Hypothalamus (tissue), 51 donors: ENCODE measurements at places on chromosomes 5 and 9.

GRCh38 chr5:103890313-103890712, 327.7 kb upstream of the NUDT12 start:
- DNase-seq = no peak

DNA sequence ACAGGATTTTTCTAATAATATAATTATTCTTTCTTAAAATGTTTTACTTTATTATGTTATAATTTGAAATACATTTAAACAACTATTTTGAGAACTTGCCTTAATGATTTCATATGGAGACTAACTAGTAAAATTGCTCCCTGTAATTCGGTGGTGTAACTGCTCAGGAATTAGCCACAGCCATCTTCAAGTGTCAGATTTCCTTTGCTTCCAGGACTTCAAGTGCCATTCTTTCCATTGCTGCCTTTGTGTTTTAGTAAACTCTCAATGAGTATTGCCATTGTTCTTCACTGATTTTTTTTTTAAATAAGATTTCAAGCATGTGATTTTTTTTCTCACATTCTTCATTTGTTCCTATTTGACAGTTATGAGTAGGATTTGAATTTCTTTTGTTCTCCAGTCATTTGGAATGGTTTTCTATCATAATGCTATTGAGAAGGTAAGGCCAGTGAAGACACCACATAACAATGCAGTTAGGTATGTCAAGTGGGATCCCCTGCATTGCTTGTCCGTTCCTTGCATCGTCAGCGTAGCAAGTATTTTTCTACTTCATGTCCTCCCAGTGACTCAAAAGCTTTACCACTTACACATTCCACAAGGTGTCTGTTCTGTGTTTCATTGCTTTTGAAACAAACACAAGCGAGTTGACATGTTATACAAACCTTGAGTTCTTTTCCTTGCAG, 83.7 kb downstream of the LNPEP start:
- DNase-seq = no peak

GRCh38 chr9:117043159-117043558, 356.1 kb downstream of the TRIM32 start:
- no peak for DNase-seq

- DNase-seq = no peak
These were observed 16.0 kb upstream of the SARDH start for GRCh38 chr9:133754187-133754586.

DNA sequence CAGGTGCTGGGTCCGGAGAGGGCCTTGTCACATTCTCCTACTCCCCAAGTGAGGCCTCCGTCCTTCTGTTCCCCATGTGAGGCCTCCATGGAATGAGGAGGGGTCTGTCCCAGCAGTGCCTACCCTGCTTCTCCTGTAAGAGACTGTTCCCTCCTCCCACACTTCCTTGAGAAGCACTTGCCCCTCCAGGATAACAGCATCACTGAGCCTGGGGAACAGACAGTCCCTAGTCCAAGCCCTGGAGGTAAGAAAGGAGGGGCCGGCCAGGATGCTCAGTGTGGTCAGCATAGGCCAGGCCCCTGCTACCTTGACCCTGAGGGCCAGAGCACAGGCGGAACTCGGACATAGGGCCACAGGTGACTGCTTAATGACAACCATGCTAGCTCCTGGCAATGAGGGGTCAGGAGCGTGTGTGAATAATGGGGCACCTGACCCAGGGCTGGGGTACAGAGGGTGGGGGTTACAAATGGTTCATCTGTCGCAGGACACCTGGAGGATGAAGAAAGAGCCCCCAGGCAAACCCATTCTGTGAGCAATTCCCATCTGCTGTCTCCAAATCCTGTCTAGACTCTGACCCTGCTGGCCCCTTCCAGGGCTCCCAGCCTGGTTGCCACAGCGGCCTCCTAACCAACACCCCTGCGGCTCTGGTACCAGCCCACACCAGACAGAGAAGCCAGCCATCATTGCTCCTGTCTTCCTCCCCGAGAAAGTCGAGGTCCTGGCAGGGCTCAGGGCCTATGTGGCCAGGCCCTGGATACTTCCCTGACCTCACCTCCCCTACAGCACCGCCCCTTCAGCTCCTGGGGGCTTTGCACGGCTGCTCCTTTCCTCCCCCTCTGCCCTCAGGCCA, 20.3 kb downstream of the RALGDS start:
- no peak for DNase-seq

GRCh38 chr9:9819886-9820285, 792.9 kb downstream of the PTPRD start:
- DNase-seq = no peak
